HFF-Myc (cell line): ENCODE measurements at places on chromosomes 6 and 20.

GRCh38 chr20:20399531-20400500, 31.9 kb downstream of the INSM1 start:
- DNase-seq = no peak

- no peak for DNase-seq
Observed at GRCh38 chr6:140504776-140505175, 1130.3 kb upstream of the CITED2 start.

DNA sequence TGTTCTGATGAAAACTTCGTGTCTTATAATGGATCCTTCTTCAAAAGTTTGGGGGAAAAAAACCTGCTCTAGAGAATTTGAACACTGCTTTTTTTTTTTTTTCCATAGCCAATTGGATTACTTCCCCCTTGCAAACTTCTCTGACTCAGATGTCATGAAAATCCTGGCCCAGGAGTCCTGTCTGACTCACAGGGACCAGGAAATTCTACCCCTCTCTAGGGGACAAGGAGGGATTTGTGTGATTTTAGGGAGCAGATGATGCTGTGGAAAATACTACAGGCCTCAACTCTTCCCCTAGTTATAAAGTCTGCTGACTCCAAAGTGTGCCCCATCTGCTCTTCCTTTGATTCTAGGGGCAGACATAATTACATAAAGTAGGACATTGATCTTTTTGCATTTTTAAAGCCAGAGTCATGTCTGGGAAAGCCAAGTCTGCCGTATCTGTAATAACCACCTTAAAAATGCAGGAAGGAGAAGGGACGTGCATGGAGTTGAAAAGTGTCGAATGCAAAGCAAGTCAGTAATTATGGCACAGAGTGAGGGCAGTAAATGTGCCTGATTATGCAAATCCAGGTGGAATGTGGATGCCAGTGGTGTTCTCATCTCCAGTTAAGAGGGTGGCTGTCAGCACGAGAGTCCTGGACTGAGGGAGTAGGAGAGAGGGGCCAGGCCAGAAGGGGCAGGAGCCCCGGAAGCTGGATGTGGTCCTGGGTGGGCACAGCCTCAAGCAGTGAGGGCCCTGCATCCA, 144.3 kb upstream of the SULF2 start:
- DNase-seq = peak; percentile 52

DNA sequence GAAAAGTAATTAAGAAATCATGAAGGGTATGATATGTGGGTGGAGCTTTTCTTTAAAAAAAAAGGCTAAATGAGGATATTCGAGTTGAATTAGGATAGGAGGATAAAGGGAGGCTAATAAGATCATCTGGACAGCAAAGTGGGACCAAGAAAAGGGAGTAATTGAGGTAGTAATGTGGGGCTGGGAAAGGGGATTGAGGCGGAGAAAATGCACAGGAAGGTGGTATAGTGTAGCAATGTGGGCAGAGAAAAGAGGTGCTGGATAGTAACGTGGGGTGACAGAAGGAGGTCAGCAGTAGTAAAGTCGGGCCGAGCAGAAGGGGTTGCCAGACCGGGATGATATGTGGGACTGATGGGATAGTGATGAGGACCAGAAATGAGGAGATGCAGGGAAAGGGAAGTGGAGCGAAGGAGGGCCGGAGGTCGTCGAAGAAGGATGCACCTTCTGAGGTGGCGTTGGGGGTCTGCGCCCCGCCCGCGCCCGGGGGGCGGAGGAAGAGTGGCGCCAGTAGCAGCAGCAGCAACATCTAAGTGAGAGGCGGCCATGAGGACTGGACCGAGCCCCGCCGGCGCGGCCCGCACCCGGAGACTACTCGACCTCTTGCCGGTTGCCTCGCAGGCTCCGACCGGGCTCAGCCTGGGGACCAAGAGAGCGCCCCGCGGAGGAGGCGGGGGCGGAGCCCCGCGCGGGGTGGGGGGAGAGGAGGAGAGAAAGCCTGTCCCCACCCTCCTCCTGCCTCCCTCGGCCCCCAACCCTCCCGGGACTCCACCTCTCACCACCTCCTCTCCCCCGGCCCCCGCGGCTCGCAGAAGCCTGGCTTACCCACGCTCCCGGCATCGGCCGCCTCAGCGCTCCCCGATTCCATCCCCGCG, 887 bp downstream of the GABBR1 start:
- DNase-seq = no peak

GRCh38 chr6:81767163-81767891, 14.8 kb upstream of the TENT5A start:
- DNase-seq = no peak

DNA sequence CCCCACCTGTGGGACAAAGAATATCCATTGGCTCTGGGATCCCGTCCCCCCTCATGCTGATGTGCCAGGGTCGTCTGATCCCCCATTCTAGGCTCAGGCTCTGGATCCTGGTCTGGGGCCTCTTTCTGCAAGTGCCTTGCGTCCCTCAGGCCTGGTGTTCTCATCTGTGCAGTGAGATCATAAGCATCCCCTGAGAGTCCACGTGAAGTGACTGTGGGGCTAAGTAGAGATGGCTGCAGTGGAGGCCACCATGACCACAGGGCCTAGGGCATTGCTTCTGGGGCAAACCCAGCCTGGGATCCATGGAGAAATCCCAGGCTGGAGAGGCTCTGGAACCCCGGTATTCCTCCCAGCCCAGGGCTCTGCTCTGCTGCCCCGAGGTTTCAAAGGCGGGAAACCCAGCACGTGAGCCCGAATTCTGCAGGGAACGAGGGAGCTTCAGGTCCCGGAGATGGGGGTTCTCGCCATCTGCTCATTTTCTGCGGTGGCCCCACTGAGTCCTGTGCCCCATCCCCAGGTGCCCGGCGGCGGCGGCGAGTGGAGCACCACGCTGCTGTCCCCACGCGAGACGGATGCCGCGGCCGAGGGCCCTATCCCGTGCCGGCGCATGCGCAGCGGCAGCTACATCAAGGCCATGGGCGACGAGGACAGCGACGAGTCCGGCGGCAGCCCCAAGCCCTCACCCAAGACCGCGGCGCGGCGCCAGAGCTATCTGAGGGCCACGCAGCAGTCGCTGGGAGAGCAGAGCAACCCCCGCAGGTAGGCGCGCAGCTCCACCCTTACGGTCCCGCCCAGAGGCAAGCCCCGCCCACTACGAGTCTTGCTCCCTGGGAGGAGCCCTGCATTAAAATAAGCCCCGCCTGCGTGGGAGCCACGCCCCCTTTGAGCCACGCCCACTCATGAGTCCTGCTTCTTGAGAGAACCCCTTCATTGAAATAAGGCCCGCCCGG, 105.5 kb upstream of the MYL9 start:
- DNase-seq = no peak

GRCh38 chr6:14880052-14880451, 365.8 kb upstream of the JARID2 start:
- no peak for DNase-seq

GRCh38 chr6:11428371-11428770, 109.2 kb upstream of the TMEM170B start:
- DNase-seq = no peak

GRCh38 chr6:4983322-4983721, 20.5 kb downstream of the RPP40 start:
- DNase-seq = no peak

GRCh38 chr6:93786474-93787330, 367.3 kb upstream of the EPHA7 start:
- DNase-seq = no peak

DNA sequence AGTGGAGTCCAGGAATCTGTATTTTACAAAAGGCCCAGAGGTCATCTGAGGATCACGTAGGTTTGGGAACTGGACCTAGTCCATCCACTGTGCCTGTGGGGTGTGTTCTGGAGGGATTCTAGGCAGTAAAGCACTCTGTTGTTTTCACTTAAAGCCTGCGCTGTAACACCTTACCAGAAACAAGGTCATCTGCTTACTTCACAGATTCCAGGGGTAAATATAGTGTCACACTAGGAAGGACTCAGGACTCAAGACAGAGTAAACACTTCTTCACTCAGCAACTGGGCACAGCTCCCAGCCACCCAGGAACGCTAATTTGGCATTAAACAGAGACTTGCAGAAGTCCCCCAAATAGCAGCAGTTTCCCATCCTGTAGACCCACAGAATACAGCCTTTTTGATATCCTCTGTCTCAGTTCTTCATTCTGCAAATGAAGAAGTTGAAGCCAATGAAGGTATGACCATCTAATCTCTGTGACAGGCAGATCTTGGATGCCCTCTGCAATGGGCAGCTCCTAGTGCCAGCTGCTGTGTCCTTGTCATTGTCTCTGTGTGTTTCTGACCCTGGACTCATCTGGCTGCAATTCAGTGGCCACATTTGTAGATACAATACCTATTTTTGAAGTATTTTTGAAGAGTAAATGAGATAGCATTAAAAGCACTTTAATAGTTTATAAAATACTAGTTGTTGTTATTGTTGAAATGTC, 129.1 kb downstream of the SLC24A3 start:
- no peak for DNase-seq

DNA sequence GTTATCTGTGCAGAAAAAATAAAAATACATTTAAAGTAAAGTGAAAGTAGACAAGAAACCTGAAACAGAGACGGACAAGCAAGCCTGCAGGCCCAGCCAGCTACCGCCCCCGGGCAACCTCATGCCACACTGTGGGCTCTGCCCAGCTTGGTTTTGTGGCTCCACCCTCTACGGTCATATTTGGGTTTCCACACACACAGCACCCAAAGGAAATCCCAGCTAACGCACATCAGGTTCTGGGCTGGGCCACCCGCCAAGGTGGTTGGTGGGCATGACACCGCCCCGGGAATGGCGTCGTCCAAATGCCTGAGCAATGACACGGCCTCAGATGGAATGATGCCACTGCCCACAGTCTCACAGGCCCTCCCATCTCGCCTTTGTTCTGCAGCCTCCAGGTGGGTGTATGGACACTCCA, 22.9 kb downstream of the FAM110A start:
- peak; percentile 49 for DNase-seq

- no peak for DNase-seq
Observed at GRCh38 chr6:25042984-25043725, 107.4 kb upstream of the RIPOR2 start.

- DNase-seq = no peak
Observed at GRCh38 chr6:20365456-20365855, 36.2 kb upstream of the E2F3 start.

DNA sequence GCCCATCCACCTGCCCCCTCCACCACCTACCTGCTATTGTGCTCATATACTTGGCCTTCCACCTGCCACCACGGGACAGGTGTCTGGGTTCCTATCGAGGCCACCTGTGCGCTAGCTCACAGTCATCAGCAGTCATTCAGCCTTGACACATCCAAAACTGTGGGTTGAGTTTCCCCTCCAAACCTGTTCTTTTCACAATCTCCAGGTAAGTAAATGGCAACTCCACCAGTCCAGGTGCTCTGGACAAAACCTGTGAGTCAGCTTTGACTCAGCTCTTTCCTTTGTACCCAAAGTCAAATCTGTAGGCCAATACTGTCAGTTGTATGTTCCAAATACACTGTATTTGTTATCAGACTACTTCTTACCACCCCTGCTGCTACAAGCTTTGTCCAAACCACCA, 52.6 kb downstream of the SPTLC3 start:
- DNase-seq = no peak

DNA sequence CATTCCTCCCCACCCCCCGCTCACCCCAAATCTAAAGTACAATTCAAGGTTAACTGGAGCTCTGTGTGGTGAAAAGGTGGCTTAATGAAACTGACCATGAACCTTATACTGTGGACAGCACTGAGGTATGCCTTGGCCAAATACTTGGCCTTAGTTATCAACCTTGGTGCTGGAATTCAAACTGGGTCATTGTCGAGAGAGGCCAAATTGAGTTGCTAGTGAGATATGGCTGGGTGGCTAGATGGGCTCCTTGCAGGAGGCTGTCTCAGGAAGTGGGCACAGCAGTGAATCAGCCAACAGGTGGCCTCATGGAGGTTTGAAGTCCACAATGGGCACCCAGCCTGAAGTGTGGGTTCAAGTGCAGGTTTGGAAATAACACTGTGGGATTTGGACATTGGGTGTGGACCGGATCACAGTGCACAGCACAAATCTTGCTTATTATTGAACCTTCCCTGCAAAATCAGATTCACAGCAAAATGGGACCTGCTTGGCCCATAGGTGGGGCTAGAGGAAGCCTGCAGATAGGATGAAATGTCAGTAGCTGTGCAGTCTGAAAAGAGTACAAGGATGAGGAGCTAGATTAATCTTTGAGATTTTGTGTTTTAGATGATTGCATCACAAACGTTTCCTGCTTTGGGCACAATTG, 5.6 kb upstream of the BTBD3 start:
- DNase-seq = no peak

- no peak for DNase-seq
Observed at GRCh38 chr20:32506721-32507120, 78.4 kb downstream of the NOL4L start.

DNA sequence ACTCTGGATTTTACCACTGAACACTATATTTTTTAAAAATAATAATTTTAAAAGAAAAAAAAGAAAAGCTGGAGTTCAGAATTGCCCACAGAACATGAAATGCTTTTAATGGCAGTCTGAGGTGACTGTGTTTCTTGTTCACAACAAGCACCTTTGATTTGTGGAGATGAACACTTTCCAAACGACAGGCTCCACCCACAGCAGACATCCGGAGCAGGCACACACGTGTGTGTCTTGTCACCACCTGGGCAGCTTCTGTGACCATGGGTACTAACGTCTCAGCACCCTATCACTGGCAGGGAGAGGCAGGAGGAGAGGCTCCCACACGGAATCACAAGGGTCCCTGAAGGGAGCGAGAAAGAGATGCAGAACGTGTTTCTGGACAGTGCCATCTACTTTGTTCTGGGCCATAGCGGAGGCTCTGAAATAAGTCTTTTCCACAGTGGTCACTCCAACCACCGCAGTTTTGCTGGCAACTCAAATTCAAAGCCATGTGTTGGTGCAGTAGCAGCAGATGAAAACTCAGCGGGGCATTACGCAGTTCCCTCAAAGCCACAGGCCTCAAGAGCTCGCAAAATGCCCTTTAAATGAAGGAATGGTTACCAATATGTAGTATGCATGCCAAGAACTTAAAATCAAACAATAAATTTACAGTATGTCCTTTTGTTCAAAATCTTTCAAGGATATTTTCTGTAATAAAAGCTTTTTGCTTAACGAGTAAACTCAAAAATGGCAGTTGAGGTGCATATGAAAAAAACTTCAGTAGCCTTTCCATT, 242.2 kb downstream of the FOXC1 start:
- no peak for DNase-seq

- DNase-seq = no peak
Observed at GRCh38 chr20:3560578-3560977, 89.8 kb downstream of the ATRN start.

DNA sequence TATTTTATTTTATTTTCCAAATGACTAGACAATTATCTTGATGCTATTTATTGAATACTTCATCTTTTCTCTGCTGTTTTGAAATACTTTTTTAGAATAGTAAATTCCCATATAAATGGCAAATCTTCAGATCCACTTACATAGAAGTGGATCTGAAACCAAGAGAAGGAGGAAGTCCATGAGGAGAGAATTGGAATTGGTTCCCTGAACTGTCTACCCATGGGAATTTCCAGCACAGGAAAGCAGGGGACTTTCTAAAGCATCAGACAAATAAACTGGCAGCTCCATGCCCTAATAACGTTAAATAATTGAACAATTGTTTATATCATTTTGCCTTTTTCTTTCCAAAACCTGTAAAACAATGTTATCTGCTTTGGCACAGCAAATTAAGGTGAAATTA, 47.1 kb upstream of the PNRC1 start:
- DNase-seq = no peak

- peak; percentile 10 for DNase-seq
Observed at GRCh38 chr6:70709826-70710225, 42.1 kb downstream of the SMAP1 start.
